ENCODE measurements at places on chromosomes 4 and X. TPM values are rescaled to one million over a fixed set of nuclear protein-coding genes. Genes with fewer than 3 reads are reported as not detected.

The PPP1R2C gene
- total RNA-seq = not detected

The CCKAR gene
- not detected for total RNA-seq

The ARSJ gene
- total RNA-seq = 23.9 TPM

The TCEAL6 gene
- total RNA-seq = not detected

The DUSP21 gene
- total RNA-seq = not detected

The ZMAT1 gene
- total RNA-seq = 0.72 TPM

The STS gene
- total RNA-seq = 3.3 TPM
